ENCODE measurements at places on chromosomes 6 and 20.

DNA sequence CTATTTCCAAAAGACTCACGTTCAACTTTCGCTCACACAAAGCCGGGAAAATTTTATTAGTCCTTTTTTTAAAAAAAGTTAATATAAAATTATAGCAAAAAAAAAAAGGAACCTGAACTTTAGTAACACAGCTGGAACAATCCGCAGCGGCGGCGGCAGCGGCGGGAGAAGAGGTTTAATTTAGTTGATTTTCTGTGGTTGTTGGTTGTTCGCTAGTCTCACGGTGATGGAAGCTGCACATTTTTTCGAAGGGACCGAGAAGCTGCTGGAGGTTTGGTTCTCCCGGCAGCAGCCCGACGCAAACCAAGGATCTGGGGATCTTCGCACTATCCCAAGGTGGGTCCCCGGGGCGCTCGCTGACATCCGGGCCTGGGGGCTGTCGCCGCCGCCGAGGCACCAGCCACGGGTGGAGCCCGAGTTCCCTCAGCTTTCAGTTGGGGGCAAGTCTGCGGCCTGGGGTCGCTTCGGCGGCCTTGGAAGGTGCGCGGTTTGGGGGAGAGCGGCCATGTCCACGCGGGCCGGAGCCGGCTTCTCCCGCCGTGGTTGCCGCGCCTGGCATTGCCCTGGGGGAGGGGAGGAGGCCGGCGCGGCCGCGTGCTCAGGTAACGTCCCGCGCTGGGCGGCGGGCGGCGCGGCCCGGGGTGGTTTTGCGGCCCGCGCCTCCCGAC, 429 bp downstream of the AMD1 start:
- peak; percentile 4 for DNase-seq

DNA sequence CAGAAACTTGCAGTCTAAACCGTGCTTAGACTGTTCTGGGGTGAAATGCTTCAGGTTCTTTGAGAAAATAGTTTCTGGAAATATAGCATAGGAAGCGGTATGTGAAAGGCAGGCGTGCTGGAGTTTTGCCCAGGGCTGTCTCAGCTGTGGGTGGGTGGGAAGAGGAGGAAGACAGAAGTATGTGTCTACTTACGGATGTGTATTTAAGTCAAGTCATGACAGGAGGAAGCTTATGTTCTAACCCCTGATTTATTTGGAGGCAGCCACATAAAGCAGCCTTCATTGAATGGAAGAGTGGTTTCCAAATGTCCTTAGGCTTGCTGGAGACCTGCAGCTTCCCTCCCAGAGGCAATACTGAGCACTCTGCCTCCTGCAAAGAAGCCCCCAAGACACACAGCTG, 345.8 kb upstream of the PRND start:
- DNase-seq, result no peak

DNA sequence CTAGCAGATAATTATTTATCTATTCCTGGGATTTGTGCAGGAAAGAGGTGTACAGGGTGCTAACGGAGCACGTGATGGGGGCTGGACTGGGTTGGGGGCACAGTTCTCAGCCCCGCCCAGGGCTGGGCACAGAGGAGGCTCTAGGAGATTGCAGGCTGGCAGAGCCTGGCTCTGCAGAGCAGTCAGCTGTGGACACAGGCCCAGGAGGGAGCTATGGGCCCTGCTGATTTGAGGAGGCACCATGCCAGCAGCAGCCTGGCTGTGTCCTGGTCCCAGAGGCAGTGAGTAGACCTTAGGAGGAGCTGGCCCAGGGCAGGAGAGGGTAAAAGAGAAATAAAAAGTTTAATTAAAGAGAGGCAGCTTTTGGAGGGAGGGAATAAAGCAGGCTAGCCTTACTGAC, 19.3 kb downstream of the MAFB start:
- no peak for DNase-seq

DNA sequence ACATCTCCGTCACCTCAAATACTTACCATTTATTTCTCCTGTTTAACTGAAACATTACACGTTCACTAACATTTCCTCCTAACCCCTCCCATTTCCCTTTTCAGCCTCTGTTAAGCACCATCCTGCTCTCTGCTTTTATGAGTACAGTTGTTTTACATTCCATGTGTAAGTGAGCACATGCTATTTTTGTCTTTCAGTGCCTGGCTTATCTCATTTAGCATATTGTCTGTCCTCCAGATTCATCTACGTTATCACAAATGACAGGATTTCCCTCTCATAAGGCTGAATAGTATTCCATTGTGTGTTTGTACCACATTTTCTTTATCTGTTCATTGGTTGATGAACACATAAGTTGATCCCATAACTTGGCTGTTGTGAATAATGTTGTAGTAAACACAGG, 22.7 kb downstream of the TAF11 start:
- DNase-seq, result no peak

DNA sequence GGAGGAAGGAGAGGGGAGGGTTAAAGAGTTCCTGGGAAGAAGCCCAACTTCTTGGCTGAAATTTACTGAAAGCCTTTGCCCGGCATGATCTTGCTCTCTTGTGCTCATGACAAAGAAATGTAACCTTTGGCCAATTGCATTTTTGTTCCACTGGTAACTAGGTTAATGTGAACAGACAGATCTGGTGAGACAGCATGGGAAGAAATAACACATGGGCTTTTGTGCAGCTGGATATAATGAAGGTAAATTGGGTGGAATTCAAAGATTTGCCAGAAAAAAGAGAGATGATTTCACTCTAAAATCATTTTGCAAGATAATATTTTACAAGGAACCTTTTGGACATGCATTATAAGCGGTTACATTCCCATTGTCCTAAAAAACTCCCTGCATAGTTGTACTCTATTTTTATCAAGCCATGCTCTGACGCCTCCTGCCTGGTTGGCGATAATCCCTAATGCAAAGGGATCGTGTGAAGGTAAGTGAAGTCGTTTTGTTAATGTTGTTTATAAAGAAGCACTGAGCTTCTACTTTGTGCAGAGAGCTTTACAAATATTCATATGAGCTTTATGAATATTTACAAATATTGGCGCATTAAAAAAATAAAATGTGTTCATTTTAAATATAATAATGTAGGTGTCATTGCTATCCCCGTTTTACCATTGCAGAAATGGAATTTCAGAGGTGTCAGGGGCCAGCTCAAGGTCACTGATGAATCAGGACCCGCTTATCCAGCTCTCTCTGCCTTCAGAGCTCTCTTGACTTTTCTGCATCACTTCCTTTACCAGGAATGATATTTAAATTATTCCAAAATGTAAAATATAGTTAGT, 161.3 kb upstream of the AGPAT4 start:
- DNase-seq, result no peak

DNA sequence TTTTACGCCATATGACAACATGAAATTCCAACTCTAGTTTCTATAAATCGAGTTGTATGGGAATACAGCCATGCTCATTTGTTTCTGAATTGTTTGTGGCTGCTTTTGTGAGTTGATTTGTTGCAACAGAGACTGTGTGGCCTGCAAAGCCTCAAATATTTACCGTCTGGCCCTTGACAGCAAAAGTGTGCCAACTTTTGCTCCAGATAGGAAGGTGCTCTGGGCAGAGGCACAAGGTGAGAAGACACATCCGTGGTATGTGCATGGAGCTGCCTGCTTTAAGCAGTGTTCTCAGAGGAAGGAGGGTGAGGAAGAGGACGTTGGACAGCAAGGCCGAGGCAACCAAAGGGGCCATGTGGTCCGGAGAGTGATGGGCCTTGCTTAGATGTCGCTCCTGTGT, 57.4 kb downstream of the IYD start:
- no peak for DNase-seq

DNA sequence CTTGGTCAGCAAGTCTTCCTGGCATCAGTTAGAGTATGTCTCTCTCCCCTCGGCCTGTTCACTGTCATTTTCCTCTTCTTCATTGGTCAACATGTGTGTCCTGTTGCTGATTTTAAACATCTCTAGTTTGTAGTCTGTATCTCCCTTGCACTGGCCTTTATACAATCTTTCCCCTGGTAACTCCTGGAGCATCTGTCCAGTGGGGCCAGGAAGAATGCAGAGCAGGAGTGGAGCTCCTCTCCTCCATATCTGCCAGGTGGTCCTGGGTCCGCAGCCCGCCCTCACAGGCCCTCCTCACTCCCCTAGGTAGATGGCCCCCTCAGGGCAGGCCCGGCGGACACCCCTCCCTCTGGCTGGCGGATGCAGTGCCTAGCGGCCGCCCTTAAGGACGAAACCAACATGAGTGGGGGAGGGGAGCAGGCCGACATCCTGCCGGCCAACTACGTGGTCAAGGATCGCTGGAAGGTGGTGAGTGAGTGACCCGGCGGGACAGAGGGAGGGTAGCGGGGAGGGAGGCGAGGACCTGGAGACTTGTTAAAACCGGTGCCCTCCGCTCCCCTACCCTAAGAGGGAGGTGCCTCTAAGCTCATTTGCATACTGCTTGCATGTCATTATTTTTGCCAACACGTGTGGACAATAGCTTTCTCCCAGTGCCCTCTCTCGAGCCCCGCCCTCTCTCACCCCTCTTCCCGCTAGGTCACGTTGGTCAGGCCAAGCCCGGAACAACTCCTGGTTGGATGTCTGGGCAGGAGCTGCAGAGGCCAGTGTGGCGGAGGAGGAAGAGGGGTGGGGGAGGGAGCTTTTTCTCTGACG, 3.2 kb downstream of the TTBK1 start:
- DNase-seq, result no peak

- DNase-seq, result no peak
These were observed 187.8 kb upstream of the JAG1 start for GRCh38 chr20:10861619-10862018.

GRCh38 chr6:25788305-25788922, 33.9 kb downstream of the SLC17A4 start:
- no peak for DNase-seq

DNA sequence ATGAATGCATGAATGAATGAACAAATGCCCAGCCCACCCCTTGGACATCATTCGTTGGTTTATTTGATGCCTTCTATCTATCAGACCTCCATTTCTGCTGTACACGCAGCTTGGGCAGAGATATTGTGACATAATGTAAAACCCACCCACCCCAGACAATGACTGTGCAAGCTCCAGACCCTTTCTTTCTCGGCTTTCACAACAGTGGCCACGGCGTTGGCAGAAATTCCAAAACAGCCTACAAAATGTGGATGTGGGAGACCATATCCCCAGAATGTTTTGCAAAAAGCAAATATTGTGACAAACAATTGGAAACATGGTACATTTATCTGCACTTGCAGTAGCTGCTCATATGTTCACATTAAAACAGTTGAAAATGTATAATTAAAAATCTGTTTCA, 162.0 kb upstream of the MAFB start:
- no peak for DNase-seq

DNA sequence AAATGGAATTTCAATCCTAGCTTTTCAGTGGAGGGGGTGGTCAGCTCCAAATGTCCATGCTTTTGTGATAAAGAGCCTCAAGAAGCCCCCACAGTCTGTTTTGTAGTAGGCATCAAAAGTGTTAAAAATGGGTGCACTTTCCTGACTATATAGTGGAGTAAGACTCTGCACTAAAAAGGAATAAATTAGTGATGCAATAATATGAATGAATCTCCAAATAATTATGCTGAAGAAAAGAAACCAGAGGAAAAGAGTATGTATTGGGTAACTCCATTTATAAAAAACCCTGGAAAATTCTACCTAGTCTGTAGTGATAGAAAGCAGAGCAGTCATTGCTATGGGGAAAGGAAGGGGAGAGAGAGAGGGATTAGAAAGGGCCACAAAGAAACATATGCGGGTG, 310.4 kb upstream of the SUPT3H start:
- DNase-seq, result no peak

GRCh38 chr20:9520086-9520485, 5.7 kb downstream of the LAMP5 start:
- DNase-seq, result no peak

DNA sequence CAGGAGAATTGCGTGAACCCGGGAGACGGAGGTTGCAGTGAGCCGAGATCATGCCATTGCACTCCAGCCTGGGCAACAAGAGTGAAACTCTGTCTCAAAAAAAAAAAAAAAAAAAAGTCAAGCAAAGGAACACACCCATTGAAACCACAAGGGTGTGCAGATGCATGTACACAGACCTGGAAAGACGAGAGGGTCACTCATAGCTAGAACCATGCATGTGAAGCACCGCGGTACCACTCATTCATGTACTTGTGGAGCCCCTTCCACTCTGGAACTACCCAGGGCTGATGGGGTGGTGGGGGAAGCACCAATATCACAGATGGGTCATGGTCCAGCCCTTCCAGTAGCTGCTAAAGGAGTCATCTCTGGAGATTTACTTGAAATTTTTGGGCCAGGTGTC, 7.4 kb upstream of the TJAP1 start:
- no peak for DNase-seq

DNA sequence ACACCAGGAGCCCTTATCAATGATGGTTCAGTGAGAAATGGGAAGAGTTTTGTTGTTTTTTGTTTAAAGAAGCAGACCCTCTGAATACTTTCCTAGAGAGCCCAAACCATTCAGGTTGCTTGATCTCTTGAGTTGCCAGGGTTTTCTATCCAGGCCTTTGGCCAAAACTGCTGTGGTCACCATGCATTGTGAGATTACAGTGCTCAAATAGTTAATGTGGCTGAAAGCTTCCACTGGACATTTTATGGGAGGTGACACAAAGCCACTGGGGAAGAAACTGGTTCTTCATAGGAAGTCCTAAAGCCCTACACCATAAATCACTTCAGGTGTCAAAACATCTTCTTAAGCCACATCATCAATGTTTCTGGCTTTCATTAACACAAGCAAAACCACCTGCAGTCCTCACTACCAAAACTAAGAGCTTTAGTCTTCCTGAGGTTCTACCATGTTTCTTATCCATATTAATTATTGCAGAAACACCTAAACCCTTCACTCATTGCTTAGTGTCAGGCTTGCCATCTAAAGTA, 101.6 kb downstream of the IBTK start:
- DNase-seq, result no peak

DNA sequence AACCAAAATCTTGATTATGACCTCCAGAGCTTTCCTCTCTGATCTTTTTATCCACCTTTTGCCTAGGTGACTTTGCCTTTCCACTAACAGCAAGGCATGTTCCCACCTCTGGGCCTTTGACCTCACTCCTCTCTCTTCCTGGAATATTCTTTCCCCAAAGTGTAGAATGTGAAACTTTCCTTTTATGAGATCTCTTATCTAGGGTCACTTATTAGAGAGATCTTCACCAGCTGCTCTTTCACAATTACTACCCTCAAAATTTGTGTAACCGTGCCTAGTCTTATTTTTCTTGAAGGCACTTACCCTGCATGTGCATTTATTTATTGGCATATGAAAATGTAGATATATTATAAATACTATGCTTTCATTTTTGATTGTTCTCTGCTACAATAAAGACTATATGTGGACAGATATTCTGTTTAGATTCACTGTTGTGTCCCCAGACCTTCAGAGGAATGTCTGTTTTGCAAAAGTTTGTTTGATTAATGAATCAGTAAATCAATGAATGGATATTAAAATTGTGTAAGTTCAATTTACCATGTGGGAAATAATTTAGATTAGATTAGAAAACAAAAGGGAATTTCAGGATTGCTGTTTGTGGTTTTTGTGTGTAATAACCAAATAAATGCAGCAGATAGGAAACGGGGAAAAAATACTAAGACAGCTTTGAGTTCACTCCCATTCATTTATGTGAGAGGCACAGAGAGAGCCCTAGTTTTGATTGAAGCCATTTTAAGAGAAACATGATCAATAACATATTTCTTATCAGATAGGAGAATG, 207.0 kb downstream of the ADGB start:
- DNase-seq, result no peak

GRCh38 chr6:148653138-148653776, 93.6 kb upstream of the UST start:
- DNase-seq, result no peak
